ENCODE measurements at places on chromosomes 1 and 21.

DNA sequence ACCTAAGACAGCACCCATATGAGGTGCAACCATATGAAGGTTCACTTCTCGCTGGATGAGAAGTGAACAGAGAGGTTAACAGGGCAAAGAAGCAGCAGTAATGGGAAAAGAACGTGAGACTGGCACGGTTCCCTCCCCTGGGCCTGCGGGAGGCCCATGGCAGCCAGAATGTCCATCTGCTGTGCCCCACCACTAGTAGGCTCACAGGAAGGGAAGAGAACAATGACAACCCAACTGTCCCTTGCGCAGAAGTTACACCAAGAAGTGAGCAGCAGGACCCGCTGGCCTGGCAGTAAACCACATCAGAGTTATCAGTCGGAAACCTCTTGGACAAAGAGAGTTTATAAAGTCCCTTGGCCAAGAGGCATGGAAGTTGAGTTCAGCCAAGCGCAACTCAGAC is 11.3 kb downstream of the HIVEP3 start:
- DNase-seq: no peak

DNA sequence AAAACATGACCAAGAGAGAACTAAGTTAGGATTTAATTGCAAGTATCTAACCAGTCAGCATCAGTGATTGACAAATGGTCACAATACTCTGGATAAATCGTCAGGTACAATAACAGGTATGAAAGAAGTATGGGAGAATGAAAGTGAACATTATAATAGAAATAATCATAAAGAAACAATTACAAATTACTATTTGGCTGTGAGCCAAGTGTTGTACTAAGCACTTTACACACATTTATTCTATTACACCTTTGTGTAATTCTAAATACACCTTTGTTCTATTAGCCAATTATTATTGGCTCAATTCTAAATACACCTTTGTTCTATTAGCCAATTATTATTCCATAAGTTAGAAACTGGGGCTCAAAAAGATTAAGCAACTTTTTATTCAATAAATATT is 114.7 kb downstream of the KCNH1 start:
- no peak for DNase-seq

DNA sequence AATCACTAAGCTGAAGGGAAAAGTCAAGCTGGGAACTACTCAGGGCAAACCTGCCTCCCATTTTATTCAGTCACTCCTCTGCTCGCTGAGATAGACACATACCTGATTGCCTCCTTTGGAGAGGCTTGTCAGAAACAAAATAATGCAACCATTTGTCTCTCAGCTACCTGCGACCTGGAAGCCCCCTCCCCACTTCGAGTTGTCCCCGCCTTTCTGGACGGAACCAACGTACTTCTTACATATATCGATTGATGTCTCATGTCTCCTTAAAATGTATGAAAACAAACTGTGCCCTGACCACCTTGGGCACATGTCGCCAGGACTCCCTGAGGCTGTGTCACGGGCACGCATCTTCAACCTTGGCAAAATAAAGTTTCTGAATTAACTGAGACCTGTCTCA is 21.5 kb upstream of the HPDL start:
- DNase-seq: no peak

DNA sequence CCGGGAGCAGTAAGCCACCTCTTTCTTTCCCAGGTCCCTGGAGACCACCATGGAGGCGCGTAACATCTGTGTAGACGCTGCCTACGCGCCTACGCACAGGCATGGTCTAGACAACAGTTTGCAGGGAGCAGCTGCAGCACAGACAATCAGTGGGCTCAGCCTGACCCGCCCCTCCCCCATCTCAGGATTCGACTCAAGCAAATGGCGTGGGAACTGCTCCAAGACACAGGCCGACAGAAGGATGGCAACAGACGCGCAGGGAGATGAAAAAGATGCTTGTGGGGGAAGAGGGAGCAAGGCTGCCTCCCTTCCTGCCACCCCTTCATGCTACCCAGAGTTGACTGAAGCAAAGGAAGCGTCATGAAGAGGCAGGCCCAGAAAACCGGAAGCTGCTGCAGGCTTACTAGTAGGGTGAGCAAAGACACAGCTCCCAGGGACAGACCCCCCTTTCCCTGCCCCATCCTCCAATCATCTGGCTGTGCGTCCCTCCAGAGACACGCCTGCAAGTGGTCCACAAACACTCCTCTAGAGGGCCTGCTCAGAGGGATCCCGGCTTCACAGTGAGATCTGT is 19.5 kb downstream of the STK40 start:
- DNase-seq: no peak

DNA sequence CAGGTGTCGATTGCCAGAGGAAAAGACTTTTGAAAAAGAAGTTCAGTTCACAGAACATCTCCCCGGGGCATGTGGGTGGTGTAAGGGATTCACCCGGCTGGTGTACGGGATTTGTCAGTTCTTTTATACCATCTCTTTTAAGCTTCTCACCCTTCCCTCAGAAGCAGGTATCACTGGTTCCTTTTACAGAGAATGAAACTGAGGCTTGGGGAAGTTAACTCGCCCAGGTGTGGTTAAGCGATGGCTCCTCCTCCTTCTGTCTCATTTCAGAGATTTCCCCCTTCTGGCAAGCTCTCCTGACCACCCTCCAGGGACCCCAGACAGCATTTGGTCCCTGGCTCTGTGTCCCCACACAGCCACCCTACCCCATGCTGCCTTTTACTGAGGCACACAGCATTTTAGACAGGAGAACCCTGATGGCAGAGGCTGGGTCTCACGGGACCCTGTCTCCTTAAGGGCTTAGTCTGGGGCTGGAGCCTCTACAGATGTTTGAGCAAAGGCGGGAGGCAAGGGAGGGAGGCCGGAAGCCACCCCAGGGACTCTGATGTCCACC is 2.8 kb upstream of the ECE1 start:
- no peak for DNase-seq

GRCh38 chr1:180652792-180653191 is 21.0 kb downstream of the XPR1 start:
- peak; percentile 16 for DNase-seq

DNA sequence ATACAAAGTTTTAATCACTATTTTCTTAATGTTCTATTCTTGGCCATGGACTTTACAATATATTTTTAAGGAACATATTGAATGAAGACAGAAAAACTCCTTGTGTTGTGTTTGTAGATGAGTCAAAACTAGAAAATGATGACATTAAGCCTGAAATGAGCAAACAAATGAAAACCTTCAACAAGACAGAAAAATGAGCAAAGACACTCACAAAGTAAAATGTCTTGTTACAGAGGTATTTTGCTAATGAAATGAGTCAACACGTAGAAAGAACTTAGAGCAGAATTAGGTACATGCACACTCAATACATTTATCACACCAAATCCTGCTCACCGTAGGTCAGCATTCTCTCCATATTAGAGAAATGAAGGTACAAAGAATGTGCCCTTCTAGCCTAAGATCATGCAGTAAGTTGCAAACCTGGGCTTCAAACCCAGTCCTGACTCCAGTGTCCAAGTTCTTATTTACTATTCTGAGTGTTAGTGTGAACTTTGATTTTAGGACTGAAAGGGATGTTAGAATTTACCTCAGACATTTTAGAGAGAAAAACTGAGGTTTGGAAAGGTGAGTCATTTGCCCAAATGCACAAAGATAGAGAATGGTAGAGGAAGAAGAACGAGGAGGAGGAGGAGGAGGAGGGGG is 133.9 kb upstream of the SGIP1 start:
- no peak for DNase-seq

- DNase-seq: no peak
These were observed 625.9 kb upstream of the PKN2 start for GRCh38 chr1:88058205-88058604.

GRCh38 chr1:154925335-154926170 is 11.0 kb downstream of the PMVK start:
- DNase-seq: no peak

GRCh38 chr1:91172541-91172940 is 150.7 kb upstream of the ZNF644 start:
- no peak for DNase-seq

- no peak for DNase-seq
These were observed 61.4 kb downstream of the CLIC6 start for GRCh38 chr21:34730194-34730593.

DNA sequence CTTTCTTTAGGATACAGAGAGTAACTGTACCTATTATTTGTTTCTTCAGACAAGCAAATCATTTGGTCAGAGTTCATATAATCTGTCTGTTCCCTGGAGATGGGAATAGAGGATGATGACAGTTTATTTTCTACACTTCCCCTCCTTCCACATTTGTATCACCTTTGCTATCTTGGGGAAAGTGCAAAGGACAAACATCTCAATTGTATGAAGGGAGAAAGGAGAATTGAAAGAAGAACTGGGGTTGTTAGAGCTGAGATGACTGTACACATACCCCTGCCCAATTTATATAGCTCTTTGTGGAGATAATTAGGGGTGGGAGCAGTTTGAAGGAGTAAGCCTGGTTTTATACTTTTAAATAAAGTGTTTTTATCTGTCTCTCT is 14.0 kb downstream of the POLR3GL start:
- DNase-seq: no peak

GRCh38 chr1:184504040-184504954 is 117.5 kb downstream of the C1orf21 start:
- no peak for DNase-seq

GRCh38 chr1:218945050-218945449 is 228.6 kb upstream of the LYPLAL1 start:
- peak; percentile 69 for DNase-seq

GRCh38 chr1:62362926-62363325 is 43.7 kb upstream of the KANK4 start:
- no peak for DNase-seq

DNA sequence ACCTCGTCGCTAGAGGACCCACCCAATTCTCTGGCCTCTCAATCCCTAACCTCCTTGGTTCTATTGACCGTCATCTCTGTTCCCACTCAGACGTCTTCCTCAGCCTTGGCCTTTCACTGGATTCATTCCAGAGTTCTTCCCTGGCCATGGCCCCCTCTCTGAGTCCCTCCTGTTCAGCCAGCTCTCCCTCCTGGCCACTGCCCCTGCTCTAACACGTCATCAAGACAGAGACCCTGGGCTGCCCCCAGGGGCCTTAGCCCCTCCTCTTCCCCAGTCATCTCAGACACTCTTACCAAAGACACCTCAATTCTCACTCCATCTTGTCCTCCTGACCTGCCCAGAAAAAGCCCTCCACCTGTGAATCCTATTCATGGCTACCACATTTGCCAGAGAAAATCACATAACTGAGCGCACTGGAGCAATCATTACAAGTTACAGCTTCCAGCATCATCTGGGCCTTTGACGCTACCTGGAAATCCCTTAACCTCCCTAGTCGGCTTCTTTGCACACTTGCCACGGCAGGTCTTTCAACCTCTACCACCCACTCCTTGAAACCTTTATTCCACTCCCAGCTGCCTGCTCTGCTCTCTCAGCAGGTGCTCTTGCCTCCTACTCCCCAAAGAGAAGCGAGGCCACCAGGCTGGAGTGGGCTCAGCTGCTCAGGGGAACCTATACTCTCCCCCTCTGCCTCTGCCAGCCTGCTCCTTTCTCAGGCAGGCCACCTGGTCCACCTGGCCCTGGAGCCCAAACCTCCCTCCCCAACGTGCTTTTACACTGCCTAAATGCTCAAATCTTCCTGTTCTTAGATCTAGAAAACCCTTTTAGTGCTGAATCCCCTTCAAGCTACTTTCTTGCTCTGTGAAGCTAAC is 14.0 kb downstream of the DCST2 start:
- DNase-seq: no peak

GRCh38 chr1:199847021-199847420 is 180.5 kb upstream of the NR5A2 start:
- DNase-seq: no peak

- peak; percentile 91 for DNase-seq
These were observed 39.5 kb downstream of the ACOT7 start for GRCh38 chr1:6353955-6354658.

DNA sequence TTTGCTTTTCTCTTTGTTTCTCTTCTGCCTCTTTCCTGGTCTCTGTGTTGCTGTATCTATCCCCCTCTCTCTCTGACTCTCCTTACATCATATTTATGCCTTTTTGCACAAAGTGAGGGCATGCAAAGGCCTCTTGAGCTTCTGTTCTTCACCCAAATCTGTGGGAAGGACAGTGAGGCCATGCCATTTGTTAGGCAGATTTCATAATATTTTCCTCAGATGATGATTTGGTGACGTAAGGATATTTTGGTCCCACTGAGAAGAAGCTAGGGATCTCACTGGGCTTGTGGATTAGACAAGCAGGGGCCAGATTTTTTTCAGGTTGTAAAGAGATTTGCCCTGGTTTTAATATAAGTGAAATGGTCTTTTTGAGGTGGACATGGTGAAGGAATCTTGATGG is 249.4 kb upstream of the USP24 start:
- no peak for DNase-seq

- DNase-seq: no peak
These were observed 89.5 kb upstream of the KCTD3 start for GRCh38 chr1:215477632-215478031.

GRCh38 chr1:20325407-20325843 is 34.8 kb downstream of the VWA5B1 start:
- DNase-seq: no peak

- DNase-seq: peak; percentile 97
These were observed 65.4 kb downstream of the PLEKHA6 start for GRCh38 chr1:204294357-204294756.

- peak; percentile 87 for DNase-seq
These were observed 1.3 kb downstream of the RCOR3 start for GRCh38 chr1:211260141-211261107.

DNA sequence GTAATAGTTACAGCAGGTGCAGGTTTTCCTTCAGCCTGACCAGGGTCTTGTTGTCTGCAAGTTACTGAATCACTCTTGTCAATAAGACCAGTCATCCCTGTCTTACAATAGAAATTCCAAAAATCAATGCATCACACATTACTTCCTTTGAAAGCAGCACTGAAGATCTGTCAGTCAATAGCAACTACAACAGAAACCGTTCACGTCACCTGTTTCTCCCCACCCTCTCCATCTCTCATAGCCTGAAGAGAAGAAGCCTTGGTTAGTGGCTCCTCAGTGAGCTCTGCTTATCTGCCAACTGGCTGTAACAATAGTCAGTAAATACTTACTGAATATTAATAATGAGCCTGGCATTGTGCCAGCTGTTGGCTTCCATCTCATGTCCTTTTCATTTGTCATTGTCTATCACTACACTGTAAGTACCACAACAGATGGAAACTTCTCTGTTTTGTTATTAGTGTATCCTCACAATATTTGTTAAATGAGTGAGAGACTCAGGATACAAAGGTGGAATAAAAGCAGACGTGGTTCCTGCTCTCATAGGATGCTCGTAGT is 195.2 kb downstream of the S1PR1 start:
- no peak for DNase-seq

DNA sequence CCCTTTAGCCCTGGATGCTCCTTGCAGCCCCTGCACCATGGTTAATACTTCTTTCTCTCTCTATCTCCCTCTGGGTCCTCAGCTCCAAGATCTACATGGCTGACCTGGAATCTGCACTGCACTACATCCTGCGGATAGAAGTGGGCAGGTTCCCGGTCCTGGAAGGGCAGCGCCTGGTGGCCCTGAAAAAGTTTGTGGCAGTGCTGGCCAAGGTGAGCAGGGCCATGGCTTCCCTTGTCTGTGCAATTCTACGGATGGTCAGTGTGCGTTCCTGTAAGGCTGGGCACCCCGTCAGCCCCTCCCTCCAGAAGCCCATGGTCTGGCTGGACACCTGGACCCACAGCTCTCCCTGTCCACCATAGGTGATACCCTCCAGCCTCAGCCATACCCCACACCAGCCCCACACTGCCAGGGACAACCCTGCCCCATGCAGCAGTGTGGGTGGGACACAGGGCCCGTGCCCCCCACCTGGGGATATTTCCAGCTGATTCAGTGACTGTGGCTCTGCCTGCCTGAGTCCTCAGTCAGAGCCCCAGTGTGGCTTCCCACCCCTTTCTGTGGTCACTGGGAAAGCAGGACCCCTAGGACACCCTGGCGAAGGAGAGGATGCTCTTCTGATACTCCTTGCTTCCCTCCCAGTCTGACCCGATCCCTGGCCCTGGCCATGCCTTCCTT is 31.4 kb downstream of the QSOX1 start:
- DNase-seq: no peak

All from M059J (cell line).